Activated gamma-delta T cell treated with Interleukin-2 at 50 U/mL for 16 hours (primary cell): ENCODE measurements at places on chromosomes 5 and 9.

GRCh38 chr5:165642366-165642765 is 2136.9 kb downstream of the MAT2B start:
- DNase-seq = no peak

GRCh38 chr5:17061973-17062470 is 125.9 kb upstream of the MYO10 start:
- DNase-seq = no peak

DNA sequence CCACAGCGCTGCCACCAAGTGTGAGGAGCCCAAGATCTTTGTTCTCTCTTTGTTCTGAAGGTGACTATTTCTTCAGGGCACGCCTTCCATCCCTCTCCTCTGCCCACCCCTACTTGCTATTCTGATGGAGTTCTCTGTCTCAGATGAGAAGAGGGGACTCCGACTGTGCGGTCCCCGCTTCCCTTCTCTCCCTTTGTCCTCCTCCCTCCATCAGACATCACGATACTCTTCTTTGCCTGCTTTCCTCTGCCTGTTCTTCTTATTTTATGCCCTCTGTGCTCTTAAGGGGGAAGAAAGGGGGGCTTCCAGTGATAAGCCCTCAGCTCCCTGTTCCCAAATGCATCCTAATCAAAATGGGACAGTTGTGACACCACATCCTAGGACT is 307.8 kb downstream of the RAB3C start:
- no peak for DNase-seq

- no peak for DNase-seq
These were observed 25.0 kb downstream of the WDR36 start for GRCh38 chr5:111117136-111117535.

DNA sequence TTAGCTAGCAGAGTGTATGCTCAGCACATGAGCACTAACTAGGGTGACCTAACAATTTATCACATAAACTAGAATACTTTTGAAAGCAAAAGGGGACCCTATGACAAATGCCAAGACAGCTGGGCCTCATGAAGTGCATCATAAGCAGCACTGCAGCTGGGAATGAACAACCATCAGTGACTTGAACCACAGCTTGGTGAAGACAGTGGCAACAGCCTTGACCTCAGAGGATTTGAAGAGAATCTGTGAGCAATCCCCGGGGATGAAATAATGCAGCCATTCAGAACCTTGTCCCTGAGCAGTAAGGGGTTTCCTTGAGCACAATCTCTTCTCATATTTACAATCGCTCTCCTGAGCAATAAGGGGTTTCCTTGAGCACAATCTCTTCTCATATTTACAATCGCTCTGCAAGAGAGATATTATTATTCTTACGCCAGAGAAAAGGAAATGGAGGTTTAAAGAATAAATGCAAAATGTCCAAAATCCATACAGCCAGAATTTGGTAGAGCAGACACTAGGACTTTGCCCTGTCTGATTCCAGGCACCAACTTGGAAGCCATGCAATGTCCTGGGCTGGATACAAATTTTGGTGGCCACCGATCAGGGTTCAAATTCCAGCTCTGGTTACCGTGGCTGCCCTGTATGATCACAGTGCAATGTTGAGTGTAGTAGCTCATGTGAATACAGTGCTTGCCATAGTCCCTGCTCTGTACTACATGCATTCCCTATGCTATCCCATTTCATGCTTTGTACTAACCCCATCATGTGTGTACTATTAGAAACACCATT is 846 bp upstream of the NSG2 start:
- no peak for DNase-seq

DNA sequence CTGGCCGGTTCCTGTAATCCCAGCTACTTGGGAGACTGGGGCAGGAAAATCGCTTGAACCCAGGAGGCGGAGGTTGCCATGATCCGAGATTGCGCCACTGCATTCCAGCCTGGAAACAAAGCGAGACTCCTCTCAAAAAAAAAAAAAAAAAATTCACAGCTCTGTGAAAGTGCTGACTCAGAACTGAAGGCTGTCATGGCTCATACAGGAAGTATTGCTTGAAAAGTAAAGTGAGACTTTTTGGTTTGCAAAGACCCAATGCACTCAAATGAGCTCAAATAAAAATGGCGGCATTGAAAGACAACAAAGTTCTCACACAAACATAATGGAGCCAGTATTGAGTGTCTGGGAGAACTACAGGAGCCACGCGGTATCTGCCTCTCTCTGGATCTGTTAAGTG is 202.1 kb downstream of the FBXL7 start:
- no peak for DNase-seq
